ENCODE measurements at places on chromosomes 1 and 21. TPM values are rescaled to one million over a fixed set of nuclear protein-coding genes. Genes with fewer than 3 reads are reported as not detected.

Gene PEX14
- 13.8 TPM for total RNA-seq

Gene KRTAP7-1
- not detected for total RNA-seq

Gene OPN3
- total RNA-seq = 60.6 TPM

Gene CELA3B
- total RNA-seq = not detected

DNA sequence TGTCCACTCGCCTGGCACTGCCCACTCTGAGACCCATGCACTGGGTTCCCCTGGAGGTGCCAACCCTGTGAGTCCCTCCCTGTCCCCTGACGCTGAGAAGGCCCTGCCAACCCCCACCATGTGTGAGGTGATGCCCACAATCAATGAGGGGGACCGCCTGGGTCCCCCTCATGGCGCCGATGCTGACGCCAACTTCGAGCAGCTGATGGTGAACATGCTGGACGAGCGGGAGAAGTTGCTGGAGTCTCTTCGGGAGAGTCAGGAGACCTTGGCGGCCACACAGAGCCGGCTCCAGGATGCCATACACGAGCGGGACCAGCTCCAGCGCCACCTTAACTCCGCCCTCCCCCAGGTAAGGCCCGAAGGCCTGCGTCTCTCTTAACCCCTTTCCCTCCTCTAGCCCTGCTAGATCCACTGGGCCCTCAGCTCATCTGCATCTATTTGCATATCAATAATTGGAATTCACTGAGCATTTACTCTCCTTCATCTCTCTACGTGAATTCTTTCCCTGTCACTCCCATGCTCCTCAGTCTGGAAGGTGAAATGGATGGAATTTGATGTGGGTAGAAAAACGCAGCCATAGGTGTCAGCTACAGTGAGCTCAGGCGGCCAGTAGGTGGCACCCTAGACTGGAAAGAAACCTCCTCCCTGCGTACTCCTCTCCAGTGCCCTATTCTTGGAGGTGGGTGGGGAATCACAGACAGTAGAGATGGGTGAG, 12.8 kb downstream of the PPFIA4 start:
- peak; percentile 48 for DNase-seq

DNA sequence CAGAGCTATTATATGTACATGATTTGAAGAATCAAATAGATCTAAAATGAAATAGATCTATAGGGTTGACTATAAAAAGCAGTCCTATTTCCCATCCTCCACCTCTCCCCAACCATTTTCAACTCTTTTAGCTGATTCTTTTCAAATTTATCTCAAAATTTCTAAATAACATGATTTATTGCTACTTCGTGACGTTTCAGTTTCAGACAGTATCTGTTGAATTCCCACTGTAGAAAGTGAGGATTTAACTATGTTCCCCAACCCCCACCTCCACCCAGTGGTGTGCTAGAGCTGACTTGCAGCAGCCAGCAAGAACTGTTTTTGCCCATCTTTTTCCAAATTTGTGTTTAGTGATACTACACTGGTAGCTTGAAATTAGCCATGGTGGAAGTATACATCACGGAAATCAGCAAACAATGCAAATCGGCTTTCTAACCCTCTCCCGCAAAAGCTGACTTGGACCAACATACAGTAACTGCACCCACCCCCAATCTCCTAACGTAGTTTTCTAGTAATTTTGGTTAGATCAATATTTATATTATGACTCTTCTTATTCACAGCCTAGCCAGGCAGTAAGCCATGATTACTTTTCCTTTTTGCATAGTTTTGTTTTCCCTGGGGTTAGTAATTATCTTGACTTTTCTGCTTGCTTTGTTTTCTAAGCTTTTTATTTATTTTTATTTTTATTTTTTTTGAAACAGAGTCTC, 10.9 kb downstream of the SEMA4A start:
- no peak for DNase-seq

Data from SJSA1 (cell line).